ENCODE measurements at places on chromosomes 7 and 10.
A peak's percentile ranks its signal among the peaks of the same experiment; 100 is the strongest.

- DNase-seq = no peak
Observed at GRCh38 chr7:964401-965231, 10.1 kb upstream of the ADAP1 start.

- no peak for DNase-seq
Observed at GRCh38 chr7:26688936-26689506, 175.4 kb downstream of the SKAP2 start.

GRCh38 chr7:37196676-37197075 is 252.0 kb downstream of the ELMO1 start:
- DNase-seq = no peak

- DNase-seq = no peak
Observed at GRCh38 chr7:76064208-76064970, 16.5 kb downstream of the MDH2 start.

GRCh38 chr7:66739953-66740301 is 606 bp upstream of the RABGEF1 start:
- no peak for DNase-seq

GRCh38 chr7:33109005-33109757 is at the start of gene RP9:
Gene RP9 (minus strand): TSS chr7:33109404. CDS start chr7:33109372, 32 bp downstream.
- DNase-seq = peak; percentile 75

DNA sequence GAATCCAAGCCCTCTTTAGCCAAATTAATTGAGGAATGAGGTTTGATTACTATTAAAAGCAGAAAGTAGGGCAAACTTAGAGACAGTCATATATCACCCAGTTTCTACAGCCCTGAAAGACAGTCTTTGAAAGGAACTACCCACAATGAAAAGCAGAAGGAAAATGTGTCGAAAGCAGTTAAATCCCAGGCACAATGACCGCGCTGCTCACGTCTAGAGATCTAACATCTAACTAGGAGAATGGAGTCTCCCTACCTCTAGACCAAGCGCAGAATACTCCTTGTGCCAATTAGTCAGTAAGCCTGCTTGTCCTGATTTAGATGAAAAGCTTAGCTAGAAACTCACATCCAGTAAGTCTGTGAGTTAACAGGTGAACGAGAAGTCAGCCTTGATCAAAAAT is 350.0 kb downstream of the FGFR2 start:
- no peak for DNase-seq

- DNase-seq = no peak
Observed at GRCh38 chr10:66723608-66724400, 202.0 kb upstream of the LRRTM3 start.

GRCh38 chr10:71090330-71090729 is 122.0 kb upstream of the UNC5B start:
- no peak for DNase-seq

- peak; percentile 64 for DNase-seq
Observed at GRCh38 chr7:44894888-44895580, 9.7 kb upstream of the PURB start.

DNA sequence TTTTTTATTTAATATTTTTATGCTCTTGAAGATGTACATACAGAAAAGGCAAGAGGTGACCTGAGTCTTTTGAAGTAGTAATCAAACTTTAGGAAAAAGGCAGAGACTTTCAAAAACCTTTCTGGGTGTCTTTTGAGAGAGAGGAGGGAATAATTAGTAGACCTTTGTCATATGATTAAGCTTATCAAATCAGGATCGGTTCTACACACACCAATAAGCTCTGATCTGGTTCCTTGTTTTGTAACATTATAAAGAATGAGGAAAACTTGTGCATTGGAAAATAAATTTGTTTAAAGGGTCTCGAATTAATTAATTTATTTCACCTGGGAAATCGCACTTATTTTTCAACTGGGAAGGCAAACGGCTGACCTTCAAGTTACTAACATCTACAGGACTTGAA is 11.9 kb downstream of the TWIST1 start:
- no peak for DNase-seq

- DNase-seq = no peak
Observed at GRCh38 chr7:87512906-87513305, 37.4 kb upstream of the ABCB4 start.

- no peak for DNase-seq
Observed at GRCh38 chr10:91610444-91610843, 22.4 kb downstream of the PPP1R3C start.

- DNase-seq = no peak
Observed at GRCh38 chr10:132585732-132586722, 48.4 kb downstream of the INPP5A start.

GRCh38 chr7:69502358-69502757 is 95.9 kb upstream of the AUTS2 start:
- peak; percentile 48 for DNase-seq

GRCh38 chr7:15625466-15625865 is 61.0 kb downstream of the MEOX2 start:
- no peak for DNase-seq

GRCh38 chr10:15651175-15651574 is 68.5 kb downstream of the ITGA8 start:
- DNase-seq = no peak

- DNase-seq = no peak
Observed at GRCh38 chr10:109912335-109913281, 10.7 kb downstream of the XPNPEP1 start.

- DNase-seq = no peak
Observed at GRCh38 chr7:143239813-143240212, 18.0 kb downstream of the TAS2R40 start.

DNA sequence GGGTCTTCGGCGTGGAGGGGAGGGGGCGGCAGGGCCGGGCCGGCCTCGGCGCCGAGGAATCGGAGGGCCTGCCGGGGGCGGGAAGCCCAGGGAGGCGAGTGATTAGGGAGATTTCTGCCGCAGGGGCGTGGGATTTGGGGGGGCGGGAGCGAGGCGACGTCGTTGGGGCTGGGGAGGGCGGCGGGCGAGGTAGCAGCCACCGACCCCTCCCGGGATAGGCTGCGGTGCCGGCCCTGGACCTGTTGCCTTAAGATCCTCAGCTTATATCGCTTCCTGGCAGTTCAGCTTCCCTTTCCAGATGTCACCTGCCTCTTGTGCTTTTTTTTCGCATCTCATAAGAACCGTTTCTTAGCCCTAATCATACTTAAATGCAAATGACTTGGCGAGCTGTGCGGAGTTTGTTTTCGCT is 655 bp downstream of the LMTK2 start:
- DNase-seq = no peak

DNA sequence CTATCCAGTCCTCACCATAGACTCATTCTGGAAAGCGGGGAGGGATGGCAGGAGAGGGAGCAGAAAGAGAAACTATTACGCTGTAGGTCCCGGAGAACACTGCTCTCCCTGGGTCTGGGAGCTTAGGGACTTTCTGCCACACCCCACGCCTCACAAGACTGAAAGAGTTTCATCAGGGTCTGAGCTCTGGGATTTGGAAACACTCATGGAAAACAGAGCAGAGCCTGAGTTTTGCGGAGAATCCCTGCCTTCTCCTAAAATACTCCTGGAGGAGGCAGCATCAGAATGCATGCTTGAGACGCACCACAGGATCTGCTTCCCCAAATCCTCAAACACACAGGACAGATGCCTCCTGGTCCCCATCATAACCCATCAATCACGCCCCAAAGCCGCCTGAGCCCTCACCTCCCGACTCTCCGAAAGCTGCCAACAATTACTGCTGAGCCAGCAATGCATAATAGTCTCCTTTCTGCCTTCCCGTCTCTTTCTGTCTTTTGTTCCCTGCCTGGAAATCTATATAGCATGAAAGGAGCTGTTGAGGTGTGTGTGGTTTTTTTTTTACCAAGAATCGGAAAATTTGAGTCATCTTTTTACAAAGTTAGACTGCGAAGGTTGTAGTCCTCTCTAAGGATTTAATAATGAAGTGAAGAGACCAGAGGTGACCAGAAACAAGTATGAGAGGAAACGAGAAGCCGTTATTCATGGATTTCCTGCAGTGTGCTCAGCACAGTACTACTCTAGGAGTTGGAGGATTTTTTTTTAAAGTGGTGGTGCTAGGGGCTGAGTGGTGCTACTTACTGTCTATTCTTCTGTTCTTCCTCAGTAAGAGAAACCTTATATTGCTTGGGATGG is 37.7 kb downstream of the ASB13 start:
- DNase-seq = no peak

DNA sequence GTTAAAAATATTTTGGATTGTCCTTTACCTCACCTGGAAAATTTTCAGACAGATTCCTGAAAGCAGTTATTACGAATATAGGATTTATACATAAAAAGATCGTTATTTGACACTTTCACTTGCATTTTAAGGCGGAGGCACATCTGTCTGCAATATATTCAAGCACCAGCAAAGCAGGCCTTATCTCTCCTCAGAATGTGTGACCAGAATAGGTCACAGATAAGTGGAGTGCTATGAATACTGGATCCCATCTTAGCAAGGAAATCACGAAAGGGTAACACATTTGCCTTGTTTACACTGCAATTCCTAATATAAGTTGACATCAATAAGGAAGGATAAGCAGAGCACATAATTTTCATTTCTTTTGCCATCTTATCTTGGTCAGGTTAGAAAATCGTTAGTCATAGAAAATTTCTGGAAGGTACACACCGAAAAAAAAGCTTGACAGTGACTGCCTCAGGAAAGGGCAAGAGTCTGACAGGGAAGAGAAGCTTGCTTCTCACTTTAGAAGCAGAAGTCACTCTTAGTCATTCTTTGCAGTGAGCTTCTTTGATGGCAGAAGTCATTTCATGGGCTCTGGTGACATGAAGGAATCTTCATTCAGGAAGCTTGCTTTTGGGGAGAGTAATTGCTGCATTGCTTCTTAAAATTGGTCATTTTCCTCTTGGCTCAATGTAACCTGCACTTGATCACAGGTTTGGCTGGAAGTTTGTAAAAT is 98.1 kb upstream of the STK17A start:
- DNase-seq = no peak

GRCh38 chr7:30206491-30206890 is 71.7 kb downstream of the MTURN start:
- no peak for DNase-seq

- DNase-seq = no peak
Observed at GRCh38 chr7:74059681-74060588, 23.7 kb upstream of the LIMK1 start.

GRCh38 chr7:91193141-91193540 is 71.1 kb upstream of the FZD1 start:
- no peak for DNase-seq

- no peak for DNase-seq
Observed at GRCh38 chr10:78374331-78375028, 340.8 kb downstream of the RPS24 start.

DNA sequence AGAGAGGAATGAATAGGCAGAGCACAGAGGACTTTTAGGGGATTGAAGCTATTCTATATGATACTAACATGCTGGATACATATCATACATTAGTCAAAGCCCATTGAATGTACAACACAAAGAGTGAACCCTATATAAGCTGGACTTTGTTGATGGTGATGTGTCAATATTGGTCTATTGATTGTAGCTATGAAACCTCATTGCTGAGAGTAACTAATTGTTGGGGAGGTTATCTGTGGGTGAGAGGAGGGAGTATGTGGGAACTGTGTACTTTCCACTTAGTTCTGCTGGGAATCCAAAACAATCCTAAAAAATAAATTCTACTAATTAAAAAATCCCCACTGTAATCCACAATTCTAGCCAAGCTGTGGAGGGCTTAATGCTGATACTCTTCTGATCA is 22.0 kb upstream of the CYP2C9 start:
- DNase-seq = no peak

- no peak for DNase-seq
Observed at GRCh38 chr7:17623546-17624185, 316.6 kb downstream of the SNX13 start.

- DNase-seq = no peak
Observed at GRCh38 chr10:72946963-72947362, 7.6 kb downstream of the PLA2G12B start.

GRCh38 chr7:146659732-146660131 is 543.1 kb downstream of the CNTNAP2 start:
- DNase-seq = no peak

- no peak for DNase-seq
Observed at GRCh38 chr10:59831658-59832503, 74.5 kb downstream of the CCDC6 start.

GRCh38 chr10:24483701-24484100 is 240.0 kb downstream of the ARHGAP21 start:
- DNase-seq = peak; percentile 42

- no peak for DNase-seq
Observed at GRCh38 chr10:113037218-113037617, 87.2 kb downstream of the TCF7L2 start.

- DNase-seq = peak; percentile 47
Observed at GRCh38 chr10:10589540-10590303, 427.9 kb upstream of the CELF2 start.

DNA sequence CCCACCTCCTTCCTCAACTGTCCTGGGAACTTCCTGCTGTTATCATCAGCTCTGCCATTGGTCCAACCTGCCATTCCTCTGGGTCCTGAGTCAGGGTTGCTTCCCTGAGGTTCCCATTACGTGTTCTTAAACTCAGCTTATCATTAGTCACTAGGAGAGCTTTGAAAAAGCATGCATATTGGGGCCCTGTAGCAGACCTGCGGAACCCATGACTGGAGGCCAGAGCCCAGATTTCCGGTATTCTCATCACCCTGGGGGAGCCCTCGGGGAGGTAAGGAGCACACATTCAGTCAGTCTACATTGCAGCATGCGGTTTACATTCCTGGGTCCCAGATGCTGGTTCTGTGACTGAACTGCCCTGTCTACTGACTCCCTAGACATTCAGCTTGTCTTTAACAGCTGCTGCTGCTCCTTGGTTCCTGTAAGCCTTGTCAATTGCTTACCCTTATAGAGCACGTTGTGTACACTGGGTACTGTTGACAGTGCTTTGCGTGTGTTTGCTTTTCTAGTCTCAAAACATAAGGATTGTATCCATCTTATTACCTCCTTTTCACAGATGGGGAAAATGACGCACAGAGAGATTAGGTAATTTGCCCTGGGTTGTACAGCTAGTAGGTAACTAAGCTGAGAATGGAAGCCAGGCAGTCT is 12.8 kb downstream of the CDHR3 start:
- DNase-seq = no peak

DNA sequence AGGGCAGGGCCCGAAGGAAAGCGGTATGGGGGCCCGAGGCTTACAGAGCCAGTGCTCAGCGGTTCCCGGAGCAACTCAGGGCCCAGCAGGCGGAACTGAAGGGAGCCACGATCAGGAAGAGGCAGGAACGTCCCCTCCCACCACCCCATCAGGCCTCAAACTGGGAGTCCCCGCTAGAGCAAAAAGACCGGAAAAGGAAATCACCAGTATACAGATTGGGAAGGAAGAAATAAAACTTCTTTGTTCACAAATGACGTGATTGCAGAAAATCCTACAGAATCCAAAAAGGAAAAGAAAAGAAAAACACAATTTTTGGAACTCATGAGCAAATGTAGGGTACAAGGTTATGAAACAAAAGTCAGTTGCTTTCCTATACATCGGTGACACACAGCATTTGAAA is 21.6 kb upstream of the ZFAND2A start:
- no peak for DNase-seq

Data from putamen (tissue), 1 donor.